Pulmonary artery endothelial cell (primary cell): ENCODE measurements at places on chromosomes 16 and 17.

DNA sequence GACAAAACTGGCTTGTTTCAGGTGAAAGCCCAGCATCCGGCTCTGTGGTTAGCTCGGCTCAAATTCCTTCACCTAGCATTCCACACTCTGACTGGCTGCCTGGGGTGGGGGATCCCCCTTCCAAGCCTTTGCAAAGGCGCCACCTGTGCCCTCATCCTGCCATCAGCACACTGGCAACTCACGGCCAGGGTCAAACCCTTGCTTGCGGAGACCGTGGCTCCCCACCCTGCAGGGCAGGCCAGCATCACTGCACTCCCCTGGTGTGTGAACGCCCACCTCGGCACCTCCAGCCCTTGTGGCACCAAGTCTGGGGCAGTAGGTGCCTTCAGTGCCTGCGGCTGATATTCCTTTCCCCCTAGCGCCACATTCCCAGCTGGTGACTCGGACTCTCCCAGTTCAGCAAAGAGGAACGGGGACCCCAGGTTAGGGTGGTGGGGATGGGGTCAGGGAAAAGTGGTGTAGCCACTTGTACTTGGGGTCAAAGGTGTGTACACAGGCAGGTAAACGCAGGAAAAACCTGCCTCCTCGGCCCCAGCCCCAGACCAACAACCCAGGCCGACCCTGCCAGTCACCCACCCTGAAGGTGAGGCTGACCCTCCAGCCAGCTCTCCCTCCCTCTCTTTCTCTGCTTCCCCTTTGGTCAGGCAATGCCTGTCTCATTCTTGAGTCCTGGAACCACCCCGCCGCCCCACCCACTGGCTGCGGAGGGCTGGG is 1.1 kb downstream of the FLII start:
- no peak for DNase-seq

DNA sequence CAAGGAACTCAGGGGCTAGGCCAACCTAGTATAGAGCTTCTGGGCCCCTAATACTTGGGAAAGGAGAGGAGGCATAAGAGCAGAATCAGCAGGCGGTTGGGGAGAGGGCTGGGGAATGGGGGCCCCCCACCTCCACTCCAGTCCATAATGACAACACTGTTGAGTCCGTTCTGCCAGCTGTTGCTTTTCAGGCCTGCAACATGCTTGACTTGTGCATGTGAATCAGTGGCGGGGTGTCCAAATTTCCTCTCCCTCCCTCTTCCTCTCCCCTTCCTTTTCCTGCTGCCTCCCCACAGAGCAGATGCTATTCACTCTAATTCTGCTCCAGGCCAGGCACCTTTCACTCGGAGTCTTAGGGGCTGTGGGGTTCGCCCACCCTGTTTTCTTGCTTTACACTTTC is 31.7 kb downstream of the SGSM2 start:
- DNase-seq: no peak

GRCh38 chr17:44779211-44780025 is 20.6 kb downstream of the ADAM11 start:
- DNase-seq: peak; percentile 24

- no peak for DNase-seq
These were observed 48.1 kb downstream of the MARF1 start for GRCh38 chr16:15594711-15595320.

GRCh38 chr16:50525716-50526115 is 22.5 kb upstream of the NKD1 start:
- DNase-seq: no peak

- no peak for DNase-seq
These were observed 117.1 kb upstream of the NLRP1 start for GRCh38 chr17:5701381-5701780.

- no peak for DNase-seq
These were observed 149.2 kb downstream of the MAF start for GRCh38 chr16:79451196-79451816.
